ENCODE measurements at places on chromosomes 12 and 14.

DNA sequence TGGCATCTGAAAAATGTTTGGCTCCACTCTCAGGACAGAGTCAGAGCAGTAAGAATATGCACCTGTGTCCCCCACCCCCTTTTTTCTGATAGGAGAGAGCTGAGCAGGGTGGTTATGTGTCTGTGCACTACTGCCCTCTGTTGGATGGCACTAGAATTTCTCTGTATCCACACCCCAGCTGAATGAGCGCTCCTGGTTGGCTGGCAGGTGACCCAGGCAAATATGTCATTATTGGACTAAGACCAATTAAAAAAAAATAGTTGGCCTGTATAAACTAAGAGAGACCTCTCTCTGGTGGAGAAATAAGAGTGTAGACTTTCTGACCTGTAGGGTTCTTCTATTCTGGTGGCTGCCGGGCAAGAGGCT is 107.0 kb downstream of the PTCSC3 start:
- peak; percentile 34 for DNase-seq

DNA sequence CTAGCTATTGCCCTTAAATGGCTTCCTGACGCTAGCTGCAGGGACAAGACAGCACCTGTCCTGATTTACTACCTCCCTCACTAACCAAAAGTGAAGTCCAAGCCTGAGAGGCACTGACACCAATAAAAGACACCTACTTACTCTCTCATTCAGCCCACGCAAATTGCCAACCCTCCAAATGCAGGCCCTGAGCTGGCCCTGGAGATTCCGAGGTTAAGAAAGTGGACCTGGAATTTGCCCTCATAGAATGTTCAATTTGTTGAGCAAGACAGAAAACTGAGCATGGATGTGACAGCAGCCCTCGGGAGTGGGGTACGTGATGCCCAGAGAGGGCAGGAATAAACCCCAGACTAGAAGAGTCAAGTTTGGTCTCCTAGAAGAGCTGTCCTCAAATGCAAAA is 16.4 kb downstream of the SERPINA3 start:
- no peak for DNase-seq

DNA sequence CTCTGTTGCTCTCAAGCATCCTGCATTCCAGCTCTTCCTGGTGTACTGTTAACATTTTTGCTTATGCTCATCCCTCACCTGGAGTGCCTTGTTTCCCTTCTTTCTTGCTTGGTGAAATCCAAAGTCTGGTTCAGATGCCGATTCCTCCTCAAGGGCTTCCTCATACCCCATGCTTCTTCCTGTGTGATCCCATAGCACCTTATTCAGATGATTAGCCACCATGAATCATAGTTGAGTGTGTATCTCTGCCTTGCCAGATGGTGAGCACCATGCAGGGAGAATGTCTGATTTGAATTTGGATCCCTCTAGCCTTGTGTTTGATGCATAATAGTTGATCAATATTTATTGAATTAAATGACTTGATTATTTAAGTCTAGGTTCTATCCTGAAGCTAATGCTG is 39.4 kb upstream of the ANO4 start:
- no peak for DNase-seq

DNA sequence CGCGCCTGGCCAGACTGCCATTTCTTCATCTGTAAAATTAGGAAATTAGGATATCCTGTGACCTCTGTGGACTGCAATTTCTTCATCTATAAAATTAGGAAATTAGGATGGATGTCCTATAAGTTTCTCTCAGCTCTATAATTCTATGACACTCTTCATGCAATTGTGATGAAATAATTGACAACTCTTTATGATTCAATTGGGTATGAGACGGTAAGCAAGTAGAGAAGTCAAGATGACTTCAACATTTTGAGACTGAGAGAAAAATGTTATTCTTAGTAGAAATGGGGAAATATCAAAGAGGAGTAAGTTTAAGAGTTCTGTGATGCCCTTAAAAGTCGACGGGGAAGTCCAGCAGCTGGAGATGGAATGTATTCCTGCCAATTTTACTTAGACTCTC is 12.0 kb downstream of the KIAA0586 start:
- no peak for DNase-seq

- no peak for DNase-seq
Observed at GRCh38 chr12:6201213-6201608, 1.0 kb downstream of the CD9 start.

GRCh38 chr14:89422952-89423345 is 5.9 kb upstream of the FOXN3 start:
- no peak for DNase-seq

GRCh38 chr12:47621960-47622359 is 83.9 kb downstream of the RPAP3 start:
- DNase-seq, result no peak

DNA sequence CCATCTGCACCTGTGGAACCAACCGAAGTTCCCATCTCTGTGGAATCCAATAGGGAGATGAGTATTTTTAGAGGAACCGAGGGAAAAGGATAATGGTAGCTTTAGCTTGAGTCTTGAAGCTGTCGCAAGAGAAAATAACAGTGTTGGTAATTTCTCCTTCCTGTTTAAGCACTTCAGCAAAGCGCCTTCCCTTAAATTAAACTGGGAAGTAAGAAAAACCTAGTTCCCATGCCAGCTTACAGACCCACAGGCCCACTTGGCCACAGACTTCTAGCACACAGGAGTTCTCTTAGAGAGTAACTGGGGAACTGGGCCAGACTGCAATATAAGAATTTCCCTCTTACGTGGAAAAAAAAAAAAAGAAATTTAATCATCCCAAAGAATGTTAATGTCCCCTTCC is 223.8 kb downstream of the EFCAB11 start:
- DNase-seq, result no peak
